ENCODE measurements at places on chromosomes 4 and X. TPM values are rescaled to one million over a fixed set of nuclear protein-coding genes. Genes with fewer than 3 reads are reported as not detected.

HGFAC gene
- not detected for total RNA-seq

POU4F2 gene
- not detected for total RNA-seq

TMEM154 gene
- total RNA-seq = 12.6 TPM

OTC gene
- not detected for total RNA-seq

ZNF630 gene
- 4.6 TPM for total RNA-seq

TCEAL6 gene
- total RNA-seq = not detected

RADX gene
- 4.0 TPM for total RNA-seq

HTN1 gene
- total RNA-seq = not detected

RAI2 gene
- 2.1 TPM for total RNA-seq

NSUN7 gene
- total RNA-seq = 3.5 TPM

CXCL13 gene
- total RNA-seq = 0.31 TPM

LRPAP1 gene
- 117 TPM for total RNA-seq

KLF3 gene
- total RNA-seq = 34.4 TPM

IL15 gene
- total RNA-seq = 9.1 TPM

GUCY1A1 gene
- 47.1 TPM for total RNA-seq

SPANXC gene
- not detected for total RNA-seq

BEX3 gene
- total RNA-seq = 146 TPM

TMPRSS11D gene
- 6.6 TPM for total RNA-seq

SGMS2 gene
- total RNA-seq = 35.3 TPM

DNAAF6 gene
- not detected for total RNA-seq

SLC49A3 gene
- 3.7 TPM for total RNA-seq

CSAG3 gene
- total RNA-seq = not detected

MAOB gene
- 3.2 TPM for total RNA-seq

EBP gene
- 22.8 TPM for total RNA-seq

TBX22 gene
- not detected for total RNA-seq

TKTL2 gene
- total RNA-seq = not detected

ARHGEF9 gene
- 39.1 TPM for total RNA-seq

PCSK1N gene
- 2.5 TPM for total RNA-seq

GDPD2 gene
- 1.5 TPM for total RNA-seq

GABRQ gene
- 1.0 TPM for total RNA-seq

NUDT10 gene
- total RNA-seq = 2.7 TPM

PAGE2 gene
- total RNA-seq = not detected

PRR32 gene
- 56.3 TPM for total RNA-seq

VCX2 gene
- total RNA-seq = not detected

APLN gene
- 6.9 TPM for total RNA-seq

NPFFR2 gene
- not detected for total RNA-seq

SERPINA7 gene
- total RNA-seq = not detected
